T-helper 1 cell (primary cell): ENCODE measurements at places on chromosomes 7 and 10.

GRCh38 chr10:97154781-97155180 lies 31.0 kb downstream of the SLIT1 start:
- DNase-seq: no peak

DNA sequence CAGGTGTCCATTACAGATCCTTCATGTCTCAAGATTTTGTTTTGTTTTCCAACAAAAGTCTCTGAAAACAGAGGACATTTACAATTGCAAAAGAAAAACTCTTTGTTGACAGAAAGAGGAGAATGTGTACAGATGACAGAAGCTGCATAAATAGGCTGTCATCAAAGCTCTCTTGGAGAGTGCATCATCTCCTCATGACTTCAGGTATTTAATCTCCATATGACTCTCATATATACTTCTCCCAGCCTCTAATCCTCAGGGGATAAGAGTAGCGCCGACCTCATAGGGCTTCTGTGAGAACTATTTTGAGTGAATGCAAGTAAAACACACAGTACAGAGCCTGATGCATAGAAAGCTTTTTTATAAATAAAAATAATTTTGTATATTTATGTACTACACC lies 48.1 kb upstream of the SEPTIN7 start:
- DNase-seq: no peak

GRCh38 chr7:96685755-96686154 lies 23.9 kb downstream of the SEM1 start:
- DNase-seq: no peak

DNA sequence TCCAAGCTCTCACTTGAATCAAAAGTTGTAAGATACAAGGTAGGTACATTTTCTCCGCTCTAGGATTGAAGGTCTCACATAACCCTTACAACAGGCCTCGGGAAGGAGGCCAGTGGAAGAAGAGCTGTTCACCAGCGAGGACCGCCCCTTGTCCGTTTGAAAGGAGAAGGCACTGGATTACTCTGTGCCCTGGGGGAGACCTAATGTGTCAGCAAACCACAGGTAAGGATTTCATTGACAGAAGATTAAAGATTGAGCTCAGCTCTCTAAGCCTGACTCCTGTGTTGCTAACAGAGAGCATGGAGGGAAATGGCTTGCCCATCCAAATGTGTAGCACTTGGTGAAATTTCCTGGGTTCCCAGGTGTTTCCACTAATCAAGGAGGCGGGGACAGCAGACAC lies 81.2 kb downstream of the SLC16A9 start:
- DNase-seq: no peak

DNA sequence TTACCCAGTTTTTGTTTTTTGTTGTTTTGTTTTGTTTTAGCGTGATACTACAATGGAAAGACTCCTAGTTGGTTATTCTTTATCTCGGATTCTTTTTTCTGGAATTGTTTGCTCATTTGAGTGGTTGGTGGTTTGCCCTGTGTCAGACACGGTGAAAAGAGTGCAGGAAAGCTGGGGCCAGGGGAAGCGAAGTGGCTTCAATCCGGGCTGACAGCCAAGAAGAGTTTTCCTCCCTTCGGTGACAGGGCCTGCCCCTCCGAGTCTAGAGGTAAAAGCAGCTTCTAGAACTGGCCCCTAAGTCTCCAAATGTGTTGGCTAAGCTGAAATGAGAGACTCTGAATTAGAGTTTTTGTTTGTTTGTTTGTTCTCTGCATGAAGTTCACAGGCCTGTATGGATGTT lies 5.7 kb upstream of the AP5Z1 start:
- no peak for DNase-seq

DNA sequence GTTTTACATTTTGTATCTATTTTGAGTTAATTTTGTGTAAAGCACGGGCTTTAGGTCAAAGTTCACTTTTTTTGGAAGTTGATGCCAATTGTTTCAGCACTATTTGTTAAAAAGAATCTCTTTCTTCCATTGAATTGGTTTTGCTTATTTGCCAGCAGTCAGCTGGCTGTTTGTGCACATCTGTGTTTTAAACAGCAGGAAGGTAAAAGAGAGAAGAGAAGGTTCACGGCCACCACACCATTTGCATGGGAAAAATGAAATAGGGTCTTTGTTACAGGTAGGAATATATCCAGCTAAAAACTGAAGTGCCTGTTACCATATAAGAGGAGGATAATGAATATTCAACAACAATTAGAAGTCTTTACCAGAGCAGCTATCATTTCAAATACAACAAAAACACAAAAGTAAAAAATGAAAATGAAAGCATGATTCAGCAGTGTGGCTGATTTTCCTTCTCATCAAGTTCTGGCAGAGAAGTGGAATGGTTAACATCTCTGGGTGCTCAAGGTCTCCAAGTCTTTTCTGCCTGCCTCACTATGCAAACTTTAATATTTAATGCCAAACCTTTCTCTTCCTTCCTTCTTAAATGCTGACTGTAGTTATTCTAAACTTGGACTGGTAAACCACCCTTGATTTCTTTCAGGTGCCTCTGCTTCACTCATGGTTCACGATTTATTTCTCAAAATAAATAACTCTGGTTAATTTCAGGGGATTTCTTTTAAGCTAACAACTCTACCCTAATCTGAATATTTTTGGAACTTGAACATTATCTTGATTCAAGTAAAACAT lies 841.5 kb downstream of the GRM8 start:
- DNase-seq: no peak

DNA sequence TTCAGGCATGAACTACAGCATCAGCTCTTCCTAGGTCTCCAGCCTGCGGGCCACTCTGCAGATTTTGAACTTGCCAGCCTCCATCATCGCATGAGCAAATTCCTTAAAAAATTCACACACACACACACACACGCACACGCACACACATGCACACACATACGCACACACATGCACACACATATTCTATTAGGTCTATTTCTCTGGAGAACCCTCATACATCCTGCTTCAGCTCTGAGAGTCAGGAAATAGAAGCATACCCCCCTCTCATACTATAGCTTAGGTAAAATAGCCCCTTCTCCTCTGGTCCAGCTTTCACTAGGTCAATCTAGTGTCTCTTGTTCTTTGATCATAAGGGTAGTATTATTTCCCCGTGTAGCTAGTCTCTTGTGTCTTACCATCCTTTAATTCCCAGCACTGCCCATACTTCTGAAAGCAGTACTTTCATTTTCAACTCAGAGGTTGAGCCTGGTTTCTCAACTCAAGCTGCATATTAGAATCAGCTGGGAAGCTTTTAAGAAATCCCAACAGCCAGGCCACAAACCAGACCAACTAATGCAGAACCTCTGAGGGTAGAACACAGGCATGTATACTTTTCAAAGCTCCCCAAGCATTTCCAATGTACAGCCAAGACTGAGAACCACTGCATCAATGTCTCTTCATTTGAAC lies 30.9 kb upstream of the ITGB8 start:
- DNase-seq: no peak

DNA sequence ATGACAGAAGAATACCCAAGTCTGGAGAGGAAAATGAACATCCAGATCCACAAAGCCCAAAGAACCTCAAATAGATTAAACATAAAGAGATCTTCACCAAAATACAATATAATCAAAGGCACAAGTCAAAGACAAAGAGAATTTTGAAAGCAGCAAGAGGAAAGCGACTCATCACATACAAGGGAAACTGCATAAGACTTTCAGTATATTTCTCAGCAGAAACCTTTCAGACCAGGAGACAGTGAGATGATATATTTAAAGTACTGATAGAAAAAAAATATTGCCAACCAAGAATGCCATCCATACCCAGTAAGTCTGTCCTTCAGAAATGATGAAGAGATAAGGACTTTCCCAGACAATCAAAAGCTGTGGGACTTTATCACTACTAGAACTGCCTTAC lies 81.5 kb upstream of the GALNT17 start:
- DNase-seq: no peak

GRCh38 chr10:114749014-114749413 lies 72.6 kb upstream of the FHIP2A start:
- no peak for DNase-seq
